ENCODE measurements at places on chromosomes 1 and 21.

GRCh38 chr1:16922466-16922865 lies 735 bp downstream of the CROCC start:
- no peak for DNase-seq

DNA sequence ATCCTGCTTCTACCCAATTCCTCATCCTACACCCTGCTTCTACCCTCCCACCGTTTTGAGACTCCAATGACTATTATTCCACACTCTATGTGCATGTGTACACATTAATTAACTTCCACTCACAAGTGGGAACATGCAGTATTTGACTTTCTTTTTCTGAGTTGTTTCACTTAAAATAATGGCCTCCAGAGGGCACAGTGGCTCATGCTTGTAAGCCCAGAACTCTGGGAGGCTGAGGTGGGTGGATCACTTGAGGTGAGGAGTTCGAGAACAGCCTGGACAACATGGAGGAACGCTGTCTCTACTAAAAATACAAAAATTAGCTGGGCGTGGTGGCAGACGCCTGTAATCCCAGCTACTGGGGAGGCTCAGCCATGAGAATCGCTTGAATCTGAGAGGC lies 464.8 kb downstream of the PTBP2 start:
- no peak for DNase-seq

DNA sequence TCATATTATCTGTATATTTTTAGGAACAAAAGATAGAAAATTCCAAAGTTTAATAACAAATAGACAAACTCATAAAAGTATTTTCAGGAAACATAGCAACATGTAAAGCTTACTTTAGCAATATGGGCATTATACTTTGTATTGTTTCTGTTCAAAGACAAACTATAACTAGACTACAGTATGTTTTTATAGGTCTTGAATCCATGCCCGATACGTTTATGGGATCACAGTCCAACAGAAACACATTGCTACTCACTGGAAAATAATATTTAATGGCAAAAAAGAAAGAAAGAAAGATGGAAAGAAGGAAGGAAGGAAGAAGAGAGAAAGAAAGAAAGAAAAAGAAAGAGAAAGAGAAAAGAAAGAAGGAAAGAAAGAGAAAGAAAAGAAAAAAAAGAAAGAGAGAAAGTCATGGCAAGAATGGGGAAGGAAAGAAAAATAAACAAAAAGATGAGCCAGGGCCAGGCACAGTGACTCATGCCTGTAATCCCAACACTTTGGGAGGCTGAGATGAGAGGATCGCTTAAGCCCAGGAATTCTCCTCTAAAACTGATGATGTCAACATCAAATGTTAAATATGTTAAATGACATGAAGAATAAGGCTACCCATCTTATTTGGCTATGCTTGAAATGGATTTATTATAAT lies 32.7 kb downstream of the TM2D1 start:
- DNase-seq, result no peak

DNA sequence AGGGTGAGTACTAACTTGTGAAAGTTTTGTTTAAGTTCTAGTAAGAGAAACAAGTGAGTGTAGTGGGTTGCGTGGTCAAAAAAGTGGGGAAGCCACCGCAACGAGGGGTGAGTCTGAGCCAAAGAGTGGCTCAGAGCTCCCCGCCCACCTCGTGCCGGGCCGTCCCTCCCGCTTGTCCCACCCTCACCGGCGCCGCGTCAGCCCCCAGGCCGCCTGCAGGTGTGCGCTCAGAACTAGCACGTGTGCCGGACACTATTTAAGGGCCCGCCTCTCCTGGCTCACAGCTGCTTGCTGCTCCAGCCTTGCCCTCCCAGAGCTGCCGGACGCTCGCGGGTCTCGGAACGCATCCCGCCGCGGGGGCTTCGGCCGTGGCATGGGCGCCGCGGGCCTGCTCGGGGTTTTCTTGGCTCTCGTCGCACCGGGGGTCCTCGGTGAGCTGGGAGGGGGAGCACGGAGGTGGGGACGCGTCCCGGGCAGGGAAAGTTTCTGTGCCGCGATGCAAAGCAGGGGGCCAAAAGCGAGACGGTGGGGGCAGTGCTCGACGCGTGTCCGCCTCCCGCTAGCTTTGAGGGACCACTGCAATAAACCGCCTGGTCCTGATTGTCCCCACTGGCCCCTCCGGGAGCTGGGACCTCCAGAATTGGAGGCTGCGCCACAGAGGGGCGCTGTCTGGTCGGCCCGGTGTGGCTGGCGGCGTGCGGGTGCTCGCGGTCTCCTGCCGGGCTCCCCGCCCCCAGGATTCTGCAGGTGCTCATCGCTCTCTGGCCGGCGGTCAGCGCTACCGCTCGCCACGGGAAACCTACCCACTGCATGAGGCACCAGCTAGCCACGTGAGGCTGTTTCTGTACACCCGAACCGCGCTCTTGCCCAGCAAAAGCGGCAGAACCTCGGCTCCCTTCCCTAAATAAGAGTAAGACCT lies at the start of gene CR2:
CR2 (plus strand) TSS at position 283 of the 919 bp plus-strand sequence; CDS start at position 374, 91 bp downstream.
- DNase-seq, result no peak

GRCh38 chr1:95002540-95003432 lies 70.0 kb downstream of the ALG14 start:
- no peak for DNase-seq

- DNase-seq, result no peak
Observed at GRCh38 chr1:184069675-184070074, 18.1 kb downstream of the TSEN15 start.

GRCh38 chr1:115242543-115242942 lies 95.5 kb downstream of the NGF start:
- DNase-seq, result no peak

DNA sequence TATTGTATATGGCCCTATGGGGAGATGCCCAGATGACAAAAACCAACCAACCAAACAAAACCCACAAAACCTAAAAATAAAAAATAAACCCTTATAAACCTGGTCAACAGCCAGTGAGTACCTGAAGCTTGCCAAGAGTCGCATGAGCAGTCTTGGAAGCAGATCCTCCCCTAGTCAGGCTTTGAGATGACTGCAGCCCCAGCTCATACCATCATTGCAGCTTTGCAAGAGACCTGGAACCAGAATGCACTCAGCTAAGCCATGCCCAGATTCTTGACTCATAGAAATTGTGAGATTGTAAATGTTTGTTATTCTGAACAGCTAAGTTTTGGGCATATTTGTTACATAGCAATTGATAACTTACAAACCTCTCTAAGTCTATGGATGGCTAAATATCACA lies 326.8 kb downstream of the HLX start:
- no peak for DNase-seq

DNA sequence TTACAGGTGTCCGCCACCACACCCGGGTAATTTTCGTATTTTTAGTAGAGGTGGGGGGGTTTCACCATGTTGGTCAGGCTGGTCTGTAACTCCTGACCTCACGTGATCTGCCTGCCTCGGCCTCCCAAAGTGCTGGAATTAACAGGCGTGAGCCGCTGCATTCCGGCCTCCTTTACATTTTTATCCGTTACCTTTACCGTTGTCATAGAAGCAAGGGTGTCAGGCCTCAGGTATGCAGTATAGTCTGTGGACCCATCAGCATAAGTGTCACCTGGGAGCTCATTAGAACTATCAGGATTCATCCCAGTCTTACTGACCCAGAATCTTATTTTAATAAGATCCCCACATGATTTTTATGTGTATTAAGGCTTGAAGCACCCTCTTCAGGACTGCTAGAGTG lies 5.4 kb downstream of the CDC42 start:
- no peak for DNase-seq

DNA sequence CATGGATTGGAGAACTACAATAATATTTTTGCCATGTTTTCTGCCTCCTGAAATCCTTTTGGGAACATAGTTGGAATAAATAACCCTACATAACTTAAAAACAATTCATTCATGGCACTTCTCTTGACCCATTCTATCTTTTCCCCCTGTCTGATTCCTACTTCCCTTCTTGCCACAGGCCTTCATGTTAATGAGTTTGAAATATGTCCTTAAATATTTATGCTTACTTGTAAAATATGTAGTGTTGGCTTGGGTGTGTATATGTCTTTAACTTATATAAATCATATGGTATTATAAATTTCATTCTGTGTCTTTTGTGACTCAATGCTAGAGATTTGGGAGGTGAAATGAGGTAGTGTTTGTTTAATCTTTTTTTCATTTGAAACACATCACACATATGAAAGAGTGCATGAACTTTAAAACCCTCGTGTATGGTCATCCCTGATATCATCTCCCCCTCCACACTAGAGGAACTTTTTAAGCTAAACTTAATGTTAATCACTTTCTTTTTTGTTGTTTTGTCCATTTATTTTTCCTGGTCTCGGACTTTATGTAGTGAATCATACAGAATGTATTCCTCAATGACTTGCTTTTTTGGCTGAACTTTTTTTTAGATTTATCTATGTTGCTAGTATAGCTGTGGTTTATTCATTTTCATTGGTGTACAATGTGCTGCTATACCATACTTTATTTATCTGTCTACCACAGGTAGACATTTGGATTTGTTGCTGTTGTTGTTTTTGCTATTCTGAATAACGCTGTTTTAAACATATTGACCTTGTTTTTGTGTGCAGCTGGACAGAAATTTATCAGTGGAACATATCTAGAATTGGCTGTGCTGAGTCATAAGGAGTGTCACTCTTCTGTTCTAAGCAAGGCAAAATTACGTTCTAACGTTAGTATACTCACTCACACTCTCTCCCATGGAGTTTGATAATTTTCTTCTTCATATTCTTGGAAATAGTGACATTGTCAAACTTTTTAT lies 441.6 kb downstream of the PLPP3 start:
- DNase-seq, result no peak

DNA sequence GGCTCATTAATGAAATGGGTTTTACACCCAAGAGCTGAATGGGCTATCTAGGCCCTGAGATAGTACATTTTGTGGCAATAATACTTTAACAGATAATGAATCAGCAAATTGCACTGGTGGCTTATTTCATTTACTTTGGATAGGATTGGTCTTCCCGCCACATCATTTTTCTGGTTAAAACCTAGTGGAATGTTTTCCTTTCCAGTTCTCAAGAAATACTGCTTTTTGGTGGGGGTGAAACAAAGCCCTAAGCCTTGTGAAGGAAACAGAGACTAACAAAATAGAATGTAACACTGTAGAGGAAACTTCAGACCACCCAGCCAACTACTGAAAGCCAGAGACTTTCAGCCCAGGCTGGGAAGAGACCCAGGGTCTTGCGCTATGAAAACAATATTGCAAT lies 172.2 kb downstream of the HHIPL2 start:
- no peak for DNase-seq

GRCh38 chr1:160466961-160467360 lies 56.1 kb downstream of the SLAMF6 start:
- DNase-seq, result no peak

GRCh38 chr1:173302366-173302765 lies 95.2 kb upstream of the TNFSF4 start:
- DNase-seq, result no peak

DNA sequence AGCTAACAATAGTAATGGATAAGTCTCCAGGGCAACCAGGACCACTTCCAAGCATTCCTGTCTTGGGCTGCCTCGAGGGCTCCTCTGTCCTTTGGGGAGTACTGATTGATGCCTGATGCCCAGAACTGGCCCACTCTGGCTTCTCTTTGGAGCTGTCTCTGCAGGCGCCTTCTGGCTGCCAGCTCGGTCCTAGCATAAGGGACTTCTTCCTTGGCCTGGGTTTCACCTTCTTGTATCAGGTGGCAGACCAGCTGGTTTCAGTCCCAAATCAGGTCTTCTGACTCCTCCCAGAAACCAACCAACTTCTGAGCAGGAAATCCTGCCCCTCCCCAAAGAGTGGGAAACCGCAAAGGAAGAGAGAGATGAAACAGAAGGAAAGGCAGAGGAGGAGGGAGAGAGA lies 10.6 kb downstream of the G0S2 start:
- DNase-seq, result no peak

DNA sequence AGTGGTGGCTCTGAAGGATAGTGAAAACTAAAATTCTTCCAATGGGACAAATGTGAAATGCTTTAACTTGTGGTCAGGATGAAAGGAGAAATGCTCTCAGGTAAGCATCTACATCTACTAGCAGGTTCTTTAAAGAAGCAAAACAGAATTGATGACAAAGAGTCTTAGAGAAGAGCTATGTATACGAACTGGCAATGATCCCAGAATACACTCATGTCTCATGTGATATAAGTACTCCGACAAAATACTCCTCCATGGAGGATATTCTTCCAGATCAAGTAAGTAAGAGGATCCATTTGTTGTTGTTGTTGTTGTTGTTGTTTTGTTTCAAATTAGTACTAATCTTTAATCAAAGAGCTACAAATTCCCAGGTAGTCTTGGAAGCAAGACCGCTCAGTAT lies 174.0 kb upstream of the ATP1B1 start:
- no peak for DNase-seq

GRCh38 chr1:33099290-33100118 lies 18.6 kb downstream of the AZIN2 start:
- peak; percentile 35 for DNase-seq

GRCh38 chr1:215554865-215555264 lies 12.2 kb upstream of the KCTD3 start:
- no peak for DNase-seq

GRCh38 chr1:203342192-203342940 lies 8.6 kb downstream of the FMOD start:
- DNase-seq, result no peak

DNA sequence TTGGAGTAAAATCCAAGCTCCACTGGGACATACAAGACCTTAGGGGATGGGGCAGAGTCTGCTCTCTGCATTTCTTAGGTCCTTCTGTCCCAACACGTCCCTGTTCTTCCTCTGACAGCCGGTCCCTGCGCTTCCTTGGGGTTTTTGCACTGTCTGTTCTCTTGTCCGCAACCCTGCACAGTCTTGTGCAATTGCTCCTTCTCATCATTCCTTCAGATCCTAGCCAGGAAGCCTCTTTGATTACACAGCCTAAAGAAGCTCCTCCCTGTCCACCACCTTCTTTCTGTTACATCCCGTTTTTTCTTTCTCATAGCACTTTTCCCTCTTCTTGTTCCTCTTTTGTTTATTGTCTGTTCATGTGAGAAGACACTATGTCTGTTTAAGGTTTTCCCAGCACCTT lies 19.9 kb downstream of the ACOT11 start:
- no peak for DNase-seq

DNA sequence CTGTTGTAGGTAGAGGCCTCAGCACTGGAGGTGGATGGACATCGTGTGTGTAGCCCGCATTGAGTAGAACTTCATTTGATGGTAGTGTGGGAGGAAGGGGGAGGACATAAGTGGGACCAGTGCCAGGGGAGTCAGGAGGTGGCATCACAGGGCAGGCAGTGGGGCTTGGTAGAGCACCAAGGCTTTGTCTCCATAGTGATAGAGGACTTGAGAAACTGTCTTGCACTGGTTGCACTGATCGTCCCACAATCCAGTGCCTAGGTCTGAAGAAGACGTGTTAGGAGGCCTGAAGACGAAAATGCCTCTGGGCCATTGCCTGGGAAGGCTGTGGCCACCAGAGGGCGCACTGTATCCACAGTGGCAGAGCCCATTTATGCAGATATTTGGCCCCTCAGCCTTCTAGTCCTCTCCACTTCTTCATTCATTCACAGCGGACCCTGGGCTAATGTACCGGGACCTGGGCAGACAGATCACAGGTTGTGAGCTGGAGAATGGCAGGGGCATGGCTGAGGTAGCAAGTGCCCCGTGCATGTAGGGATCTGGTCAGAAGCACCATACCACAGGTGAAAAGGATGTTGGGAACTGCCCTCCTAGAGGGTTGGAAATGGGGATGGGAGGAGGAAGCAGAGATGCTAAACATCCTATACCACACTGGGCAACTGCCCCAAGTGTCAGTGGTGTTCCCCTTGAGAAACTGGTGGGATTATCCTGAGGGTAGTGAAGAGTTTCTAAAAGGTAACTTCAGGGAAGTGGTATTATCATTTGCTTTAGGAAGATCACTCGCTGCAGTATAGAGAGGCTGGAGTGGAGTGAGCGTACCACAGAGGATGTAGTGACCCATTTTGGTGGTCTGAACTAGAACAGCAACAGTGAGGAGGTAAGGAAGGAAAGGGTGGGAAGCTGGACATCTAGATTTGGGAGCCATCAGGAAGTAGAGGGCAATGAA lies 95.3 kb downstream of the PIK3R3 start:
- peak; percentile 84 for DNase-seq

Data from activated T-helper 1 cell treated with anti-CD3 and anti-CD28 coated beads, Interleukin-2, amount 50 U/mL, for 16 hours (primary cell).